ENCODE measurements at places on chromosomes 16 and 17.

DNA sequence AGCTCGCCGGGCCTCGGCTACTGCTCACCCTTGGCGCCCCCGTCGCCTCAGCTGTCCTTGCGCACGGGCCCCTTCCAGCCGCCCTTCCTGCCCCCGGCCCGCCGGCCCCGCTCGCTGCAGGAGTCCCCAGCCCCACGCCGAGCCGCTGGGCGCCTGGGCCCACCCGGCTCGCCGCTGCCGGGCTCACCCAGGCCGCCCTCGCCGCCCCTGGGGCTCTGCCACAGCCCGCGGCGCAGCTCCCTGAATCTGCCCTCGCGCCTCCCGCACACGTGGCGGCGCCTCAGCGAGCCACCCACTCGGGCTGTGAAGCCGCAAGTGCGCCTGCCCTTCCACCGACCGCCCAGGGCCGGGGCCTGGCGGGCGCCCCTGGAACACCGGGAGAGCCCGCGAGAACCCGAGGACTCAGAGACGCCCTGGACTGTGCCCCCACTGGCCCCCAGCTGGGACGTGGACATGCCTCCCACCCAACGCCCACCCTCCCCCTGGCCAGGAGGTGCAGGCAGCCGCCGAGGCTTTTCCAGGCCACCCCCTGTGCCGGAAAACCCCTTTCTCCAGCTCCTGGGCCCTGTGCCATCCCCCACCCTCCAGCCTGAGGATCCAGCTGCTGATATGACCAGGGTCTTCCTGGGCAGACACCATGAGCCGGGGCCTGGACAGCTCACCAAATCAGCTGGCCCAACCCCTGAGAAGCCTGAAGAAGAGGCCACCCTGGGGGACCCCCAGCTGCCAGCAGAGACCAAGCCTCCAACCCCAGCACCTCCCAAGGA is 12.8 kb downstream of the MYO15A start:
- no peak for DNase-seq

DNA sequence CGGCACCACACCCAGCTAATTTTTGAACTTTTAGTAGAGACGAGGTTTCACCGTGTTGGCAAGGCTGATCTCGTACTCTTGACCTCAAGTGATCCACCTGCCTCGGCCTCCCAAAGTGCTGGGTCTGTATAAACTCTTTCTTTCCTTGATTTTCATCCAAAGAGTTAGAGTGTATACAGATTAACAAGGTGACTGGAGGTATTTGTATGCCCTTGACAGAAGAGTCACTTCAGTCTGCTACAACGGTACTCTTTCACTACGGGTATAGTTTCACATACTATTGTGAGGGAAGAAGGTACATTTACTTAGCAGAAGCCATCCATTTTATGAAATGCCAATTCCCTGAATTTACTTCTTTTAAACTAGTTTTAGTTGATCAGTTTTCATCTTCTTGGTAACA is 32.5 kb downstream of the PPM1E start:
- no peak for DNase-seq

DNA sequence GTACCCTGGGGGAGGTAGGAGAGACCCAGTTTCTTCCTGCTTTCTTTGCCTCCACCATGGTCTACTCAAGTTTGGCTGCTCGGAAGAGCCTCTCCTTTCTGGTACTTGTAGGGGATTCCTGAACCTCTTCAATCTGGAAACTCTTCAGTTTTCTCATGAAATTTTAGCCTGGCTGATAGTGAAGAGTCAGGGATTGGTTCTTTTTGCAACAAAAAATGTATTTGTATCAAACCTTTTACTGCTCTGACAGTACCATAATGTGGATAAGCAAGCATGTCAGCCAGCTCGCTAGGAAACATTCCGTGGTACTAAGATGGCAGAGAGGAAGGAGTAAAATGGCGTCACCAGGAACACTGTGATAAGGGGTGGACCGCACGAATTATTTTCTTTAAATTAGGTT is 55.4 kb downstream of the NUP93 start:
- no peak for DNase-seq

GRCh38 chr17:81710514-81711308 is 1.4 kb upstream of the SLC25A10 start:
- no peak for DNase-seq

- no peak for DNase-seq
Observed at GRCh38 chr16:56923481-56924091, 8.4 kb upstream of the HERPUD1 start.

GRCh38 chr16:86968866-86969265 is 348.3 kb downstream of the C16orf95 start:
- DNase-seq = no peak

- DNase-seq = no peak
Observed at GRCh38 chr16:4182581-4183236, 59.2 kb downstream of the SRL start.

All from NCI-H187 (cell line).